ENCODE measurements at places on chromosomes 7 and 10. TPM values are rescaled to one million over a fixed set of nuclear protein-coding genes. Genes with fewer than 3 reads are reported as not detected.

CNPY1 gene
- total RNA-seq = not detected

PNLIPRP1 gene
- total RNA-seq = not detected

PUS7 gene
- 48.9 TPM for total RNA-seq

ZNF736 gene
- 0.81 TPM for total RNA-seq

C7orf57 gene
- total RNA-seq = 0.47 TPM

DLX5 gene
- 0.18 TPM for total RNA-seq

CCNY gene
- 77.4 TPM for total RNA-seq

MEIG1 gene
- not detected for total RNA-seq

MYH16 gene
- total RNA-seq = not detected

GNAT3 gene
- not detected for total RNA-seq

ACTL6B gene
- total RNA-seq = 0.14 TPM

DNAJC30 gene
- 12.4 TPM for total RNA-seq

DKK1 gene
- total RNA-seq = 932 TPM

INSYN2A gene
- total RNA-seq = not detected

CCDC136 gene
- 11.3 TPM for total RNA-seq

COBL gene
- total RNA-seq = not detected

UTF1 gene
- total RNA-seq = not detected

SPDYE9 gene
- not detected for total RNA-seq

MEOX2 gene
- total RNA-seq = not detected

NRF1 gene
- 23.6 TPM for total RNA-seq

CYP26A1 gene
- 0.24 TPM for total RNA-seq

RARRES2 gene
- 5.0 TPM for total RNA-seq

ACHE gene
- total RNA-seq = 3.6 TPM

MYL7 gene
- not detected for total RNA-seq

ZNF425 gene
- 3.4 TPM for total RNA-seq

GIMAP1 gene
- not detected for total RNA-seq

RADIL gene
- total RNA-seq = 7.3 TPM

CACNB2 gene
- not detected for total RNA-seq

NEUROG3 gene
- not detected for total RNA-seq

LBX1 gene
- total RNA-seq = 17.5 TPM

ZNF22 gene
- 13.9 TPM for total RNA-seq

MEST gene
- 4.6 TPM for total RNA-seq

FGL2 gene
- not detected for total RNA-seq

FBXL15 gene
- total RNA-seq = 29.9 TPM

PKD2L1 gene
- total RNA-seq = not detected

JCAD gene
- total RNA-seq = not detected

TBXAS1 gene
- total RNA-seq = not detected

TEX47 gene
- not detected for total RNA-seq

CYP26C1 gene
- not detected for total RNA-seq

FGFBP3 gene
- 252 TPM for total RNA-seq

MPP7 gene
- not detected for total RNA-seq

PRLHR gene
- total RNA-seq = not detected

ZNF485 gene
- 0.80 TPM for total RNA-seq

H2BK1 gene
- not detected for total RNA-seq
